ENCODE measurements at places on chromosomes 16 and 17.
A peak's percentile ranks its signal among the peaks of the same experiment; 100 is the strongest.

DNA sequence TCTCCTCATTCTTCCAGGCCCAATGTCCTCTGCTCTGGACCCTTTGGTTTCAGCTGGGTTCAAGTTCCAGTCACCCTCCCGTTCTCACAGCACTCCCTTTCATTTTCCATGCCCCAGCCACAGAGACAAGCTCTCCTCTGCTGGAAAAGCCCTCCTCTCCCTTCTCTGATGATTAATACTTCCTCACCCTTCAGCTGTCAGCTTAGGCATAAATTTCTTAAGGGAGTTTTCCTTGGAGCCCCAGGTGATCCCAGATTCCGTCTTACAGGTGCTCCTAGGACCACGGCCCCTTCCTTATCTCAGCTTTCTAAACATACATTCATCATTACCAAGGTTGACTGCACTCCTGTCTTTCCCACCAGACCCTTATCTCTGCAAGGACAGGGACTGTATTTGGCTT, 10.4 kb downstream of the CHAD start:
- DNase-seq, result no peak

DNA sequence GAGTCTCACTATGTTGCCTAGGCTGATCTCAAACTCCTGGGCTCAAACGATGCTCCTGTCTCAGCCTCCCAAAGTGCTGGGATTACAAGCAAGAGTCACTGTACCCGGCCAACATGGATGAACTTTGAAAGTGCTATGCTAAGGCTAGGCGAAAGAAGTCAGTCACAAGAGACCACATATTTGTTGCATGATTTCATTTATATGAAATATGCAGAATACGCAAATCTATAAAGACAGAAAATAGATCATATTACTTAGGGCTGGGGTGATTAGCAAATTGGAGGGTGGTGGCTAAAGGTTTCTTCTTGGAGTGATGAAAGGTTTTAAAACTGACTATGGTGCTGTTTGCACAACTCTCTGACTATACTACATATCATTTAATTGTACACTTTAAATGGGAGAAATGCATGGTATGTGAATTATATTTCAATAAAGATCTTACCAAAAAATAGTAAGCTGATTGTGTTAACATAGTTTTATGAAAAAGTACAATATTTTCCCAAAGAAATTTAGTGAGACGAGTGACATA, 1.2 kb upstream of the FLYWCH1 start:
- no peak for DNase-seq

DNA sequence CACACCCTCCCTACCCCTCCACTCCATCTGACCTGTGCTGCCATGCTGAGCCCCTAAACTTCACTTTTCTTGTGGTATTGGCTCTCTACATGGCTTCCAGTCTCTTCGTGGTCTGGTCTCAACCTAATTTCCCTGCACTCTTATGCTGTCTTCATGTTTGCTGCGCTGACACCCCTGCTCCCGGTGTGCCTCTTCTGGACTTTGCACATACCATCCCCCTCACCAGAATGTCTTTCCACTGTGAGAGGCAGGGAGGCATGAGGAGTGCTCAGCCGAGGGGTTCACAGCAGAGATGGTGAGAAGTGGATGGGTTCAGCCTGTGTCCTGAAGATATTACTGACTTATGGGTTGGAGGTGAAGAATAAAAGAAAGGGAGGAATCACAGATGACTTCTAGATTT, 2.5 kb downstream of the TNFSF12 start:
- DNase-seq, result no peak

GRCh38 chr16:6910301-6910700, 422.3 kb upstream of the RBFOX1 start:
- no peak for DNase-seq

DNA sequence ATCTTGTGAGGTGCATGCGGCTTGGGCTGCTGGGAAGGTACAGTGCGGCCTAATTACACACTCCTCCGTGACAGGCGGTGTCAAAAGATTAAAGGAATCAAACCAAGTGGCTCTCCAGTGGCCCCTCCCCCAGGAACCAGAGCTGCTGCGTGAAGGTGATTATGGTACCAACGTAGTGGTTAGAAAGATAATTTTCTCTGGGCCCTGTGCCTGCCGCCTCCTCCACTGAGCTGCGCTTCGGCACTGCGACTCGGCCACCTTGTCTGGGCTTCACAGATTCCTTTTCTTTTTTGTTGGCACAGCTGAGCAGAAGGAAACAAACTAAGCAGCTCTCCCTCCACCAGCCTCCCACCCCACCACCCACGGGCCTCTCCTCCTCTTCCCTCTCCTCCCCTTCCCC, 113.2 kb upstream of the SDK2 start:
- no peak for DNase-seq

- no peak for DNase-seq
Observed at GRCh38 chr17:81151278-81151677, 14.0 kb upstream of the PVALEF start.

DNA sequence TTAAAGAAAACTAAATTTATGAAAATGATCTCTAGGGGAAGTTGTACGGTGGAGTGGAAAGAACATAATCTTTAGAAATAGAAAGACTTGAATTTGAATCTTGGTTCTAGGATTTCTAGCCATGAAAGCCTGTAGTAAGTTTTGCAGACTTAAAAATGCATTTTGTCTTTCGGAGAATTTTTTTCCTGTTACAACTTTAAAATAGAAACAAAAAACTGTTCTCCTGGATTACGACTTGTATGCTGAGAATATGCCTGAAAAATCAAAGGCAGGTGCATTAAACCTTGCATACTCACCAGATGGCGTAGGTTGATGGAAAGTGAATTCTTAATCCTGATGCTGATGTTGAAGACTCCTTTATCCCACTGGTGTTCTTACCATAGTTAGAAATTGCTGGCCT, 7.5 kb upstream of the MPHOSPH6 start:
- DNase-seq, result no peak

GRCh38 chr17:31499771-31500554, 108.5 kb downstream of the RAB11FIP4 start:
- DNase-seq, result no peak

DNA sequence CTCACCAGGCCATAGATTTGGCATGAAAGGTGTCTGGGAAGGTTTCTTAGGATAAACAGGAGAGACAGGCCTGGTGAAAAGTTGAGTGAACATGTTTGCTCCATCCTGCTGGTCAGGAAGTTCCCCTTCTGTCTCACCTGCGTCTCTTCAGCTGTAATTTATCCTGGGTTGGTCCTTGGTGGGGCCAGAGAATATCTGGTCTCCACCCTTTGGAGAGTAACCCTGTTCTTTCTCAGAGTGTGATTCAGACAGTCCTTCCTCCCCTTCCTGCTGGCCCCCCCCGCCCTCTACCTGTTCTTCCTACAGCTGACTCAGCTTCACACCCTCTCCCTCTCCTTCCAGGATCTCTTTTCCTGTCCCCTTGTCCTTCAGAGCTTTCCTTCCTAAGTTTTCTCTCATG, 17.1 kb downstream of the MINK1 start:
- DNase-seq, result no peak

- no peak for DNase-seq
Observed at GRCh38 chr17:8022360-8023003, 16.4 kb upstream of the ALOX15B start.

GRCh38 chr17:8079291-8080207, 8.0 kb downstream of the ALOX12B start:
- peak; percentile 79 for DNase-seq

GRCh38 chr16:88325087-88325750, 57.5 kb upstream of the ZNF469 start:
- DNase-seq, result no peak

- no peak for DNase-seq
Observed at GRCh38 chr16:88864099-88864498, 2.4 kb downstream of the PABPN1L start.

GRCh38 chr17:45709728-45710288, 74.3 kb upstream of the CRHR1 start:
- DNase-seq, result no peak
